ENCODE measurements at places on chromosomes 12 and 14.

DNA sequence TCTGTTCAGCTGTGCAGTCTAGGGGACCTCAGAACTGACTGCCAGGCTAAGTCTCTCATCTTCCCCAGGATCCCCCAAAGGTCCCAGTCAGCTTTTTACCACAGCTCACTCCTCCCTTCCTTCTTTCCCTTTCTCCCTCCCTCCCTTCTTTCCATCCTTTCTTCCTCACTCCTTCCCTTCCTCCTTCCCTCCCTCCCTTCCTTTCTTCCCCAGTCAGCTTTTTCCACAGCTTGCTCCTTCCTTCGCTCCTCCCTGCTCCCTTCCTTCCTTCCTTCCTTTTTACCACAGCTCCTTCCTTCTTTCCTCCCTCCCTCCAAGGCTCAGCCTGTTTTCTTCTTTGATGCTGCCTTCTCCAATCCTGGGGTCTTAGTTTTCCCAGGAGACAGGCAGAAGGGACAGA lies 39.2 kb downstream of the ATG14 start:
- no peak for DNase-seq

GRCh38 chr12:62873826-62874448 lies 61.0 kb downstream of the PPM1H start:
- no peak for DNase-seq

GRCh38 chr12:115541891-115542421 lies 735.5 kb downstream of the MED13L start:
- DNase-seq, result no peak

GRCh38 chr12:95700316-95700785 lies 90.2 kb downstream of the NTN4 start:
- no peak for DNase-seq

DNA sequence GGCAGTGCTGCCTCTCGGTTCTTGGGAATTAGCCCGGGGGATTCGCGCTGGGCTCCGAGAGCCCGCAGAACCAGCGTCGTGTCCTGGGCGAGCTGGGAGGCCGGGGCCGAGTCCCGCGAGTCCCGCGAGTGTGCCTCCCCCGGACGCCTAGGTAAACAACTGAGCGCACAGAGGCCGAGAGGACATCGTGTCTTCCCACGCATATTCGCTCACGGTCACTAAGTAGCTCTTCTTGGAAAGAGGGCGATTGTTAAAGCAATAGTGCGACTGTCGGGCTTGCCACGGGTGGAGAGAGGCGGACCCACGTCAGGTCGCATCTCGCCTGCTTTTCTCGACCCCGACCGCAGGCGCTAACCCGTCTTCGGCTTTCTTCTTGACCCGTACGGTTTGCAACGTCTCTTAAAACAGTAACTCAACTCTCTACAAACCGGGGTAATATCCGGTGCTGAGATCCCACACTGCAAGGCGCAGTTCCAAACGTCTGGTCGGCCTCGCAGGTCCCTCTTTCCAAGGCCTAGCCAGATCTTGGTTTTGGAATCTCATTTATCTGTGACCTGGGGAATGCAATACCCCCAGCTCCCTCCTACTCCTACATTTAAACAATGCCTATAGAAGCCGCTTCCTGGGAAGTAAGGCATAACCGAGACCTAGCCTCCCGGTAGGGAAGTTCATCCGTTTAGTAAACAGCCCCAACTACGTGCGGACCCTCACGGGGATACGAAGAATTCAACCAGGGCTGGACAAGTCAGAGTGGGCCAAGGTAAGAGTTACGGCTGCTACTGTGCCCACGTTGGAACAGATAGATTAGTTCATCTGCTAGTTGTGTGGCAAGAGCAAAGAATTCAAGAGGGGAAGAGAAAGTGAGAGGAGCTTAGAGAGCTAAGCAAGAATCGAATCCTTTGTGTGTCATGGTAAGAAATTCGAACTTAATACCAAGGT lies 736 bp upstream of the PHLDA1 start:
- no peak for DNase-seq

GRCh38 chr14:39028620-39029019 lies 74.4 kb downstream of the SEC23A start:
- no peak for DNase-seq

DNA sequence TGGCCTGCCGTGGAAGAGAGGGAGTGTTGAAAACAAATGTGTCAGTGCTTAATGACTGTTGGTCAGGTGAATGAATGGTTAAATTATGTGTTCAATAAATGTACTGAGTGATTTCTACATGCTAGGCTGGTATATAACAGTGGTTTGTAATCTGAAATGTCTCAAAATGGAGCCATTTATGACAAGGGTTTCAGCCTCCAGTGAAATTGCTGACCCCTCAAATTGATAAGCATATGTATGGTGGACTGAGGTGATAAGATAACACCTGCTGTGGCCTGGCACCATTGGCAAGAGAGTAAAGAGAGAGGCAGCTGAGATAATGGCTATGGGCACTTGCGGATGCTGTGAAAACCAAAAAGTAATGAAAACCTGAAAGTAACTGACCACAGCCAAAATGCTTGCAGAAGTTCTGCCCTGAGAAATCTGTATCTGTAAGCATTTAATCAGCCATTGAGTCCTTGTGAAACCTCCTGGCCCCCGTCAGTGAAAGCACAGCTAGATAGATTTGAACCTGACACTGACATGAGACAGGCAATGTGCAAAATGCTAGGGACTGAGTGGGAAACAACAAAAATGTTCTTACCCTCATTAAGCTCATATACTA lies 1.4 kb upstream of the BCAT1 start:
- no peak for DNase-seq
